ENCODE measurements at places on chromosomes 7 and 10.
A peak's percentile ranks its signal among the peaks of the same experiment; 100 is the strongest.

DNA sequence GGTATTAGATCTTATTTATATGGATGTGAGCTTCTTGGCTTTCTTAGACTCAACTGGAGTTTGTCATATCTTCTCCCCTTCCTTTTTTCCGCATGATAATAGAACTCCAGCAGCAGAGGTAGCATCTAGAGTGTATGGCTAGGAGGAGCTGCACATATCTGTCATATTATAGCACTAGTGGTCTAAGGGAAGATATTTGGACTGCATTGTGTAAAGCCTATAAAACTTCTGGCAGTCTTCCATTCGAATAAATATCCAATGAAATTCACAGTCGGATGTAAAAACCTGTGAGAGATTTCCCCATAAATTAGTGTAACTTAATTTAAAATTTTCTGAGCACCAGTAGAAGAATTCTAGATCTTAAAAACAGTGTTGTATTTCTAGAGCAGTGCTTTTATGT, 123.9 kb downstream of the PRKG1 start:
- no peak for DNase-seq

- no peak for DNase-seq
Observed at GRCh38 chr10:22365233-22365632, 19.9 kb downstream of the SPAG6 start.

- no peak for DNase-seq
Observed at GRCh38 chr10:28249512-28249911, 53.4 kb downstream of the MPP7 start.

DNA sequence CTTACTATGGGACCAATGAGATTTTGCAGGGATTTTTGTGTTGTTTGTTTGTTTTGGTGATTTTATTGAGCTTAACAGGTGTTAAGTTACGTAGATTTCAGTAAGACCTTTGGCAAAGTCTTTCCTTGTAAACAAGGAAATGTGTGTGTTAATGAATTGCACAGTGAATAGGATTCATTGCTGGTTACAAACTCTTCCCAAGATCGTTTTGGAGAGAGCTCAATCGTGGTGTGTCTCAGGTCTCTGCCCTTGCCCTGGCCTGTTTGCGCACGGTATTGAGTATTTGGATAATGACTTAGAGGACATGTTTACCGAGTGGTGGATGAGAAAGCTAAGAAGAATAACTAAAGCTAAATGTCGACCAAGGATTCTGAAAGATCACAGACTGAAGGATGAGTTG, 41.9 kb downstream of the PRPF18 start:
- DNase-seq = no peak

- DNase-seq = no peak
Observed at GRCh38 chr7:45457591-45457990, 116.6 kb upstream of the ADCY1 start.

GRCh38 chr7:140082770-140083169, 20.0 kb upstream of the PARP12 start:
- no peak for DNase-seq

GRCh38 chr10:4254101-4254994, 469.3 kb upstream of the KLF6 start:
- no peak for DNase-seq

GRCh38 chr7:139675127-139676125, 102.4 kb downstream of the HIPK2 start:
- no peak for DNase-seq

- no peak for DNase-seq
Observed at GRCh38 chr7:33534833-33535232, 370.5 kb upstream of the BMPER start.

- no peak for DNase-seq
Observed at GRCh38 chr7:33062023-33062781, at the start of gene NT5C3A. NT5C3A (minus strand) TSS chr7:33062776; CDS start chr7:33062705, 71 bp downstream.

DNA sequence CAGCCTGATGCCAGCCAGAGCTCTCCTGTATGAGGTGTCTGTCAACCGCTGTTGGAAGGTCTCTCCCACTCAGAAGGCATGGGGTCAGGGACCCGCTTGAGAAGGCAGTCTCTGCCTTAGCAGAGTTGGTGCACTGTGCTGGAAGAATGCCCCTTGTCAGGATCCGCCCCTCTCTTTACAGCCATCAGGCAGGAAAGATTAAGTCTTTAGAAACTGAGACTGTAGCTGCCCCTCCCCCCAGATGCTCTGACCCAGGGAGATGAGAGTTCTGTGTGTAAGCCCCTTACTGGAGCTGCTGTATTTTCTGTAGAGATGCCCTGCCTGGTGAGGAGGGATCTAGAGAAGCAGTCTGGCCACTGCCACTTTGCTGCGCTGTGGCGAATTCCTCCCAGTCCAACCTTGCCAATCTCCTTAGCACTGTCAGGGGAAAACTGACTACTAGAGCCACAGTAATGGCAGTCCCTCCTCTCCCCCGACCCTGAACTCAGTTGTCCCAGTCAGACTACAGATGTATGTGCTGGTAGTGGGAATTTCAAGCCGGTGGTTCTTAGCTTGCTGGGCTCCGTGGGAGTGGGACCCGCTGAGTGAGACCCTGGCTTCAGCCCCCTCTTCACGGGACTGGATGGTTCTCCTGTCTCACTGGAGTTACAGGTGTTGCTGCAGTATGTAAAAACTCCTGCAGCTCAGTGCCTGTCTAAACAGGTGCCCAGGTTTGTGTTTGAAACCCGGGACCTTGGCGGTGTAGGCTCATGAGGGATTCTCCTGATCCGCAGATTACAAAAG, 285.5 kb upstream of the ZWINT start:
- DNase-seq = no peak

GRCh38 chr7:144452064-144452463, 48.6 kb upstream of the NOBOX start:
- DNase-seq = no peak

- DNase-seq = no peak
Observed at GRCh38 chr7:38855386-38855785, 53.6 kb downstream of the VPS41 start.

- no peak for DNase-seq
Observed at GRCh38 chr10:3491571-3491970, 293.4 kb downstream of the KLF6 start.

DNA sequence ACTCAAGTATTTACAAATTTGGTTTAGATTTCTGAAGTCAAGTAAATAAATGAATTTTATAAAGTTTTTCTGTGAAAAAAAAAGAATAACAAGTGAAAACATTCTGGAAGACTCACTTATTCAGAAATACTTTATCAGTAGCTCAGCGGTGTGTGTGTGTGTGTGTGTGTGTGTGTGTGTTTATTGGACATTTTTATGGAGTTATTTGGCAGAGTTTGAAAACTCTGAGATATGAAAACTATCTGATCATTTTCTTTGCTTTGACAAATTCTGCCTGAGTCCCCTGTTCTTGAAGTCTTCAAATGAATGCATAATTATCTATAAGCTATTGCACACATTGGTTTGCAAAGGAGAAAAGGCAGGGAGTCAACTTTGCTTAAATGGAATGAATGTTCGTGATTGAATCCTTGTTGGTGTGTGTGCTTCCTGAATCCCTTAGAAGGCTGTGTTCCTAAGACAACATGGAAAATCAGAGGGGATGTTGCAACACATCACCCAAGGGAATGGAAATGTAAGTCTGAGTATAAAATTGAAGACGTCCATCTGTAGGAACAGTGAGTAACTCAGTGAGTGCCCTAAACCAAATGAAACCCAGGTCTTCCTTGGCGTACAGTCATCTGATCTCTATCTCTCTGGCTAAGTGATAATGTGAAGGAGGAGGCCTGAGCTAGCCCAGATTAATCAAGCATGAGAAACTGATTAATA, 160.9 kb downstream of the REEP3 start:
- no peak for DNase-seq

DNA sequence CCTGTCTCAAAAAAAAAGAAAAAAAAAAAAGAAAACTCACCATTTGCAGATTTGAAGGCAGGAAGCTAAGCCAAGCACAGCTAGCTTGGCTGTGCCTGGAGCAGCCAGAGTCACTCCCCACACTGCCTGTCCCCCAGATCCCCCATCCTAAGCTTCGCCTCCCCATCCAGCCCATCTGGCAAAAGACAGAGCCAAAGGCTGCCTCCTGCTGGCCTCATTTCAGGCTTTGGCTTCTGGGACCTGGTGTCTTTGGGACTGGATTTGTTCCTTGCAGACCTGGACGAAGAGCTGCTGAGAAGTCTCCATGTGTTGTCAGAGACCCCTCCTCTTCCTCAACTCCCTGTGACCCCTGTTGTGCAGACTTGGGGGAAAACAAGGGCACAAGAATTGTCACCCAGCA, 8.1 kb downstream of the ASL start:
- DNase-seq = no peak

DNA sequence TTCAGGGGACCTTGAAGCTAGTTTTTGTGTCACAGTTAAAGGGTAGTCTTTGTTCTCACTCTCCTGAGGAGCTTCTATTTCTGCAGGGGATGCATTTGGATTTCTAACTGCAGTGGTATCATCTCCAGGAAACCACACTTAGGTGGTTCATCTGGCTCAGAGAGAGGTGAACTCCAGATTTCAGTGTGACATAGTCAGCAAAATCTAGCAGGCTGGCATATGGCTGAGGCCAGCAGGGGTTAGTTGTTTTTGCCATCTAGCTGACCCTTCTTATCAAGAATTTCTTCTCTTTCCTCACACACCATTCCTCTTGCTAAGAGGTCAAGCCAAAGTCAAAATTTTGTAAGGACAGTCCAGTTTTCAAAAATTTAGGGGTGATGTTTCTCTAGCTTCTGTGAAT, 248.2 kb downstream of the REEP3 start:
- DNase-seq = no peak

DNA sequence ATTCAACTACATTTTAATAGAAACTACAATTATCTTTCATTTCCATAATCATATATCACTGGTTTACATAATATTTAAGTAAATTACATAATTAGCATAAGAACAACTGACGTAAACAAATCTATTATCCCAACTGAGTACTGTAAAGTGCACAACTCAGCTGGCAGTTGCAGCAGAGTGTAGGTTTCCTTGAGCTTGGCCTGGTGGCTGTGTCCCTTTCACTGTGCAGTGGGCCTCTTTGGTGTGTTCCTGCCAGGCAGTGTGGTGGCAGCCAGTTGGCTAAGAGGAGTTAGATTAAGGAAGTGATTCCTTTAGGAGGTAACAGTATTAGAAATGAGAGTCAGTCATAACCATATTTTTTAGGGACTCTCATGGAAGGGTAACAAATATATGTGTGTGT, 7.0 kb downstream of the NRG3 start:
- DNase-seq = no peak

GRCh38 chr7:45704683-45705016, 130.5 kb downstream of the ADCY1 start:
- no peak for DNase-seq

DNA sequence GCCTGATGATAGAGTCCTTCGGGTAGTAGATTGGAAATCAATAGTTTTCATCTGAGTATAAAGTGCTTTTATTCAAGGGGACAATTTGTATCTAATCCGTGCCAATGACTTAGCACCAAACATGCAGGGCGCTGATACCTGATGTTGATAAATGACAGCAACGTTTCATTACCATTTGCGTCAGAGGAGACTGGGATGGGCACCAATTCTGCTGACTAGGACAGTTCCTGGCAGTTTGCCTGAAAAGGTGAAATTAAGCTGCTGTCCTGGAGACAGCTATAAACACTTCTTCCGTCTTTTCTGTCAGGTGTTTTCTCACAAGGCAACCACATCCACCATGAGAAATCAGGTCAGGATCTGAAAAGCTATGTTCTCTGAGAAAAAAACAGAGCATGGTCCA, 1136.4 kb downstream of the TYW1 start:
- DNase-seq = no peak

GRCh38 chr10:14821635-14822375, 16.0 kb downstream of the CDNF start:
- DNase-seq = no peak

DNA sequence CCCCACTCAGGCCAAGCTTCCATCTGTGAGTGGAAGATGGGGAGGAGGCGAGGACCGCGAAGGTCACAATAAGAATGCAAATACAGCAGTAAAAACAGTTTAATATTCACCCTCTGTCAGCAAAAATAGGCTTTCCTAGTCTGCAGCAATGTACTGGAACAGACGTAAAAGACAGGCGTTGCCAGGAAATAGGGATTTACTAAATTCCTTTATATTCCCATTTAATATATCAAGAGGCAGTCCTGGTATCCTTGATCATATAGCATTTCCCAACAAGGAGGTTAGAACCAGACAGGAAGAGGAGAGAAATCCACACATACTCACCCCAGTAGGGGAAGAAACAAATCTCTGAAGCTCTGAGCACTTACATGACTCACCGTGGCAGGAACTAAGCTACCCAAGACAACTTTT, 1054.9 kb upstream of the C7orf33 start:
- no peak for DNase-seq

DNA sequence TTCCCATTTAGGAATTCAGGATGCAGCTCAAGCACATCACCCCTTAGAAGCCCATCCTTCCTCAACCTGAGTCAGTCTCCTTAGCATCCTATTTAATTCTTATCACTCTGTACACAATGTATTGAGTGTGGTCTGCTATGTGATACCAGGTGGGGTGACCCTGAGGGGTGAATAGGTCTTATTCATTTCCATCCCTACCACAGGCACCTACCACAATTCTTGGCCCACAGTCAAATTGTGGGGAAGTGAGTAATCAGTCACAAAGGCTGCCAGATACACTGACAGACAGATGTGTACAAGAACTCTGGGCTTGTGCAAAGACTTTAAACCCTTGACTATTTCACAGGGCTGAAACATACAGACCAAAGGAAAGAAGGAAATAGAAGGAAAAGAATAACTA, 560.5 kb downstream of the PARD3 start:
- no peak for DNase-seq

GRCh38 chr7:43538404-43538771, 44.5 kb upstream of the STK17A start:
- no peak for DNase-seq

- no peak for DNase-seq
Observed at GRCh38 chr10:4006051-4006450, 221.0 kb upstream of the KLF6 start.

DNA sequence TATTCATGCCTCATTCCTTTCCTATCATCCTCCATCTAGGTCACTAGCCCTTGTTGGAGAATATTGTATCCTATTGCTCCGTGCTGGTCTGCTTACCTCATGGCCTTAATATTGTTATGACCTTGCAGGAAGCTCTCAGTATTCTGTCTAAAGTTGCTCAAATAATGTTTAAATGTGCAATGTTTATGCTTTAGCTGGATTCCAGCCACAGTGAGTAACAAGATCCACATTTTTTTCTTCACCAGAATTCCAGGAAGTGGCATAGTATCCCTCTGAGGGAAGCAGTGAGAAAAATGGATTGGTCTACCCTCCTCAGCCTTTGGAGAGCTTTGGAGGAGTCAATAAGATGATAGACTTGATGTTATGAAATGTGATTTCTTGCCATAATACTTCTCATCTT, 402.6 kb downstream of the NRG3 start:
- DNase-seq = no peak

- peak; percentile 51 for DNase-seq
Observed at GRCh38 chr10:79331709-79332108, 15.6 kb upstream of the PPIF start.

DNA sequence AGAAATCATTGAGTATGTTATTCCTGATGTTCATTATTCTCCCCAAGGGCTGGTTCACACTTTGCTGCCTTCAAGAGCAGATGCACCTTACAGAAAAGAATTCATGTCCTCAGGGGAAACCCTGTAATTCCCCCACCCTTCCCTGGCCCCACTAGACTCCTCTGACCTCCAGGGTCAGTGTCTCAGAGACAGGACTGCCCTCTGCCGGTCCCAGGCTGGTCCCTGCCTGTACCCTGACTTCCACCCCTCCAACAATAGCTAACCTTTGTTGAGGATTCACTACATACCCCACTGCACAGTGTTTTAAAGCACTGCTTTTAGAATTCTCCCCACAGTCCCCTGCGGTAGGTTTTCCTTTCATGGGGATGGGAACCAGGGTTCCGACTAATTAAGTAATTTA, 4.4 kb upstream of the SEPHS1 start:
- no peak for DNase-seq
